GF-D8 (cell line): ENCODE measurements at places on chromosomes 1 and 21.

DNA sequence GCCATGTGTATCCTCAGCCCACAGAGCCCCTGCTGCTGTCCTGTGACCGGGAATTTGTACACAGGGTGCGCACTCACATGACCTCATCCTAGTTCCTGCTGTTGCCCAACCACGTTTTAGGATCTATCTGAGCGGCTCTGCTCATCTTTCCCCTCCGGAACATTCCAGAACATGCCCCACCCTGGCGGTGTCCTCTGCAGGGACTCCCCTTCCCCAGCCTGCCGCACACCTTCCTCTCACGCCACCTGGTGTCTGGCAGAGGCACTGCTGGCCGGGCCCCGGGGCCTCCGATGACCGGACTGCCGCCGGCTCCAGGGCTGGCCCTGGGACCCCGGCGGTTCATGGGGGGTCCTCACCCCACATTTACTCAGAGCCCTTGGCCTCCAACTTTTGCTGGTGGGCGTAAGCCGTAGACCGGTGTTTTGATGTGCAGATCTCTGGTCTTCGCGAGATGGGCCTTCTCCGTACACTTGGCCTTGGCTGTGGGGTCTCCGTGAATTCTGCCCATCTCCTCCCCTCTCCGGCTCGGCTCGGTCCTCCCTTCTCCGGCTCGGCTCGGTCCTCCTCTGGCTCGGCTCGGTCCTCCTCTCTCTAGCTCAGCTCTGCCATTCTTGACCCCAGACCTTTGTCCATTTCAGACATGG, 29.5 kb downstream of the ARHGEF16 start:
- DNase-seq = no peak

- no peak for DNase-seq
These were observed 243.3 kb downstream of the BRINP2 start for GRCh38 chr1:177413982-177414596.

GRCh38 chr1:193448682-193449461, 262.5 kb upstream of the B3GALT2 start:
- DNase-seq = no peak

GRCh38 chr1:36944883-36945282, 89.4 kb downstream of the GRIK3 start:
- no peak for DNase-seq

DNA sequence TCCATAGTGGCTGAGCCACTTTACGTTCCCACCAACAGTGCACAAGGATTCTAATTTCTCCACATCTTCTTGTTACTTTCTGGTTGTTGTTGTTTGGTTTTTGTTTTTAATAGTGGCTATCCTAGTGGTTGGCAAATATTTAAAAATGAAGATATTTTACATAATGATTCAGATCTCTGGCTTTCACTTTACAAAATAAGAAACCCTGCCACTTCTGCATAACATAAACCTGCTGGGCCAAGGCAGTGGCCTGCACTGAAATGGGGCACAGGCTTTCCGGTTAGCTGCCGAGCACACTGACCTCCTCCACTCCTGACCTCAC, 320.4 kb downstream of the RPS6KC1 start:
- DNase-seq = no peak

GRCh38 chr21:45454060-45454925, 49.3 kb downstream of the COL18A1 start:
- DNase-seq = no peak

- no peak for DNase-seq
These were observed 21.3 kb downstream of the TRPM2 start for GRCh38 chr21:44374601-44375280.

- DNase-seq = no peak
These were observed 359.2 kb upstream of the NCAM2 start for GRCh38 chr21:20639026-20639425.

DNA sequence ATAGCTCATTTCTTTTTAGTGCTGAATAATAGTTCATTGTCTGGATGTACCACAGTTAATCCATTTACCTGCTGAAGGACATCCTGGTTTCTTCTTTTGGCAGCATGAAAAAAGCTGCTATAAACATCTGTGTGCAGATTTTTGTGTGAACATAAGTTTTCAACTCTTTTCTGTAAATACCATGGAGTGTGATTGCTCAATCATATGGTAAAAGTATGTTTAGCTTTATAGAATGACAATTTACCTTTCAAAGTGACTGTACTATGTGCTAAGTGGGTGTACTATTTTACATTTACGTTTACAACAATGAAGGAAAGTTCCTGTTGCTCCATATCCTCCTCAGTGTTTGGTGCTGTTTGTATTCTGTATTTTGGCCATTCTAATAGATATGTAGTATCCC, 49.0 kb downstream of the RUNX3 start:
- no peak for DNase-seq

DNA sequence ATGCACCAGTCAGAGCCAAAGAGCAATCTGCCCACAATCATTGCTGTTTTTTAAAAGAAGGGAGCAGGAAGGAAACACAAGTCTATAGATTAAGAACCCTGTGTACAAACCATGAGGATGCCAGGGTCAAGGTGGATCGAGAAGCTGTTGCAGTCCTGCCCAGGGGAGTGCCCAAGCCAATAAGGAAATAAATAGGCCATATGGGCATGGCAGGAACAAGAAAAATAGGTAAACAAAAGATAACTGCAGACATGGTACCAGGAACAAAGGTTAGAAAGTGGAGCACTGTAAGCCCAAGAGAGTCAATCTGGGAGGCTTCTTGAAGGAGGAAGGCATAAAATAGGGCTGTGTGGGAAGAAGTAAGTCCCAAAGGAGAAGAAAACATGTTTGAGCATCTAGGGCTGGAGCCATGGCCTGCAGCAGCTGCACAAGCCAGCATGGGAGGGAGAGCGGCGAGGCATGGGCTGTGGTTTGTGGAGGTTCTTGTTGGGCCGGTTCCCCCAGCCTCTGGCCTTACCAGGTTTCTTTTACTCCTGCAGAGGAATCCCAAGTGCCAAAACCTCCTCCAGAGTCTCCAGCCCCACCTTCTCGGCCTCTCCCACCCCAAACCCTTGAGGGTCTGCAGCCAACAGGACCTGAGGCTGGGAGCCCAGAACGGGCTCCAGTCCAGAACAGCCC, 13.6 kb downstream of the INAVA start:
- DNase-seq = no peak
